ENCODE measurements at places on chromosomes 3 and 15. TPM values are rescaled to one million over a fixed set of nuclear protein-coding genes. Genes with fewer than 3 reads are reported as not detected.

Gene CEP19
- 0.62 TPM for total RNA-seq

- DNase-seq: no peak
These were observed 66.8 kb upstream of the PTX3 start for GRCh38 chr3:157369727-157370421.

DNA sequence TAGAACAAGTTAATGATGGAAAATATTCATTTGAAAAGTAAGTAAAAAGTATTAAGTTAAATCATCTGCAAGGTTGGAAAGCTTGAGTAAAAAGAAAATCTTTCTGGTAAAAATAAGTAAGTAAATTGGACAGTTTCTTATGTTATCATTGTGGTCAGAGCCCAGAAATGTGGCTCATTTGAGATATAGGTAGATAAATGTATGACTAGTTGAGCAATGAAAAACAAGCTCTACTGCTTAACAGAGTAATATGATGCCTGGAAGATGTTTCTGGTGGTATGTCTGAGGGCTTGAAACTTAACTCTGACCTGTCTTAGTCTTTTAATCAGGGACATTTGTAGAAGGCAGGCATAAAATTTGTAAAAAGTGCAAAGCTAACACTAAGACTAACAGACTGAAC, 444.0 kb downstream of the MFSD1 start:
- no peak for DNase-seq

Gene TNFAIP8L3
- total RNA-seq: 20.6 TPM

- DNase-seq: no peak
These were observed 687.0 kb downstream of the NTRK3 start for GRCh38 chr15:87569581-87569980.

- no peak for DNase-seq
These were observed 18.0 kb downstream of the SPCS1 start for GRCh38 chr3:52723935-52724334.

- no peak for DNase-seq
These were observed 118.8 kb upstream of the DAZL start for GRCh38 chr3:16723978-16724377.

Gene LRRK1
- total RNA-seq: 29.5 TPM

Gene RASGRF1
- total RNA-seq: 2.1 TPM

- DNase-seq: no peak
These were observed 131.6 kb downstream of the C3orf70 start for GRCh38 chr3:185021256-185021655.

DNA sequence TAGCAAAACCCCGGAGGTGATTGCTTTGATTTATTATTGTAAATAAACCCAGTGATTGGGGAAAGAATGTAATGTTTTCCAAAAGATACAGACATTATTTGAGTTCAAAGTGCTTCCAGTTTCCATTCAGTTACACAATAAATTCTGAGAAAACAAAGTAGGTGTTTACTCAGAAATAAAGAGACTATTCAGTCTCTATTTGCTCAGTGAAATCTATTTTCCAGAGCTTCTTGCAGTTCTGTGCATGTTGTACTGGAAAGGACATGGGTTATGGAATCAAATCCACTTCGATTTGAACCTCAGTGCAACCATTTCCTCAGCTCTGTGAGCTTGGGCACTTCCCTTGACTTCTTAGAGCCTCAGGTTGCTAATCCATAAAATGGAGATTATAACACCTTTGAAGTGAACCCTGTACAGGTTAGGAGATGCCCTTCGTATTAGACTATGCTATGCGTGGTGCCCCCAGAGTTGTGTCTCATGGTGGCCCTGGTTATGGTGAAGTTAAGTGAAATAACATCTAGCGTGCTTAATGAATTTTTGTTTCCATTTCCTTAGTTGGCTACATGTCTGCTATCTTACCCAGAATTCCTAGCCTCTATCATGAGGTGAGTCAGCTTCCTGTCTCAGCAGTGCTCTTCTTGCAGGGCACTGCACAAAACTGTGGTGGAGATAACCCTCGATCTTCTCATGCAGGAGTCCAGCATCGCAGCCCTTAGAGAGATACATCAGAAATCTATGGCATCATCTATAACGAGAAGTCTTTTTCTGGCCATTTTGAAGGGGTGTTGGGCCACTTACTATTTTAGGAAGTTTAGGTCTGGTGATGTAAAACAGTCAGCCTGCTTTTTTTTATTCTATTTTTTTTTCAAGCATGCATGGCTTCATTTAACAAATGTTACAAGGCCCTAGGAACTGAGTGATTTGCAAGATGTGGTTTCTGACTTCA, 97.7 kb downstream of the RPL39L start:
- no peak for DNase-seq

DNA sequence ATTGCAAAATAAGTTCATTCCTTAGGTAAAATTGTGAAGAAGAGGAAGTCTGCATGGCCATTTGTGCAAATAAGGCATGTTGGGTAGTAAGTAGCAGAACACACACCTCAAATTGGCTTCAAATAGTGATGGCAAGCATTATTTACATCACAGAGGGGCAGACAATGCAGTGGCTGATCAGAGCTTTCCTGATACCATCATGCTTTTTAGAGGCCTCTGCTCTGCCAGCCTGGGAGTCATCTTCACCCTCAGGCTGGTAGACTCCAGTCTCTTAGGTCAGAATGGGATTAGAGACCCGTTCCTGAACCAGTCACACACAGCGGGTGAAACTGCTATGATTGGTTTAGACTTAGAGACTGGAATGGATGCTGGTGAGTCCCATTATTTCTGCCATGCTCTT, 396.0 kb upstream of the MCTP2 start:
- DNase-seq: no peak

DNA sequence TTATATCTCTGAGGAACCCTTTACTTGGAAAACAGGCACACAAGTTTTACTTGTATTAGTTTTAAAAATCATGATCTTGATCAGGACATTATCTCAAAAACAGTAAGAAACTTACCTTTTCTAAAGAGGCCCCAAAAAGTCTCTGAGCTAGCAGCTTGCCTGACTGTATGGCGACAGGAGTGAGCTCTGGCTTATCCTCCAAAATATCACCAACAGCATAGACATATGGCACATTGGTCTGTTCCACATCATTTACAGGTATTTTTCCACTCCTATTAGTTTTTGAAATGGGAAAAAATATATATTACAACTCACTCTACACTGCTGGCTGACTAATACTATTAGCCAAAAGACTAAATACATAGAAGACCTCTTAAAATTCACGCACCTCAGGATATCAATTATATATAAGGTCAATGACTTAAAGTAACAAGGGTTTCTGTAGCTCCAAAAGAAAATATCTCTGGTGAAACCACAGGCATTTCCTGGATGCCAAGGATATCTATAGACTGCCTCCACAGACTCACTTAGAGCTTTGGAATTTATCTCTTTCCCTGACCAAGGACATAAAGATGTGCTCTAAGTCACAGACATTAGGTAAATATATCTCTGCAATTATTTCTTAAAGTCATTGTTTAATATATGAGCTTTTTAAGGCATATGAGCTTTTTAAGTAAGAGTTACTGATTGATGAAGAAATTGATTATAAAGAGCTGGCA, 33.1 kb downstream of the TXNRD3 start:
- no peak for DNase-seq

DNA sequence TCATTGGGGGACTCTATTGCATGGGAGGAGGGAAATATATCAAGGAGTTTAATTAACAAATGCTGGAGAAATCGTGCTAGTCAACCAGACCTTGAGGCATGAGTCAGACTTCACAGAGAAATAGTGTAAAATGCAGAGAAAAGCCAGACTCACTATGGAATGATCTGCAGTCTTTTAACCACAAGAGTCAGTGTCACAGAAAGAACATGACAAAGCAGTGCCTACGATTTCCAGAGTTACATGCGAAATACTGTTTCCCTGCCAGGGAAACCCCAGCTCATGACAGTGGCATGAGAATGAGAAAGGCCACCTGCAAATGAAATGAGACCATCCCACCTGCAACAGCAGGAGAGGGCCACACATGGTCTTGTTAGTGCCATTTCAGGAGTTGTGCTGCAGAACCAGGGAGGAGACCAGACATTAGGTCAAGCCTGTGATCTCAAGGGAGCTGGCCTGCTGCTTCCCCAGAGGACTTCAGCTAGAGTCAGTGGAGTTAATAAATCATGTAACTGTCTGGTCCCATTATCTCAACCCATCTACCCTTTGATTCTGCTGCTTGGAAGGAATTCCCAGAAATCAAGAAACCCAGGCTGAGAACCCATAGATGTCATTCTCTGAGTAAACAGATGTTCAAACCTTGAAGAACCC, 79.0 kb downstream of the ERC2 start:
- no peak for DNase-seq

DNA sequence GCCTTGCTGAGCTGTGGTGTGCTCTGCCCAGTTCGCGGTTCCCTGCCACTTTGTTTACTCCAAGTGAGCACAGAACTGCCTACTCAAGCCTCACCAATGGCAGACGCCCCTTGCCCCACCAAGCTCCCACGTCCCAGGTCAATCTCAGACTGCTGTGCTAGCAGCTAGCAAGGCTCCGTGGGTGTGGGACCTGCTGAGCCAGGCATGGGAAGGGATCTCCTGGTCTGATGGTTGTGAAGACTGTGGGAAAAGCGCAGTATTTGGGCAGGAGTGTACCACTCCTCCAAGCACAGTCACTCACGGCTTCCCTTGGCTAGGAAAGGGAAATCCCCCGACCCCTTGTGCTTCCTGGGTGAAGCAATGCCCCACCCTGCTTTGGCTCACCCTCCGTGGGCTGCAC, 45.0 kb downstream of the SLC12A6 start:
- DNase-seq: no peak

- peak; percentile 49 for DNase-seq
These were observed 283.9 kb downstream of the RORA start for GRCh38 chr15:60945196-60945595.

DNA sequence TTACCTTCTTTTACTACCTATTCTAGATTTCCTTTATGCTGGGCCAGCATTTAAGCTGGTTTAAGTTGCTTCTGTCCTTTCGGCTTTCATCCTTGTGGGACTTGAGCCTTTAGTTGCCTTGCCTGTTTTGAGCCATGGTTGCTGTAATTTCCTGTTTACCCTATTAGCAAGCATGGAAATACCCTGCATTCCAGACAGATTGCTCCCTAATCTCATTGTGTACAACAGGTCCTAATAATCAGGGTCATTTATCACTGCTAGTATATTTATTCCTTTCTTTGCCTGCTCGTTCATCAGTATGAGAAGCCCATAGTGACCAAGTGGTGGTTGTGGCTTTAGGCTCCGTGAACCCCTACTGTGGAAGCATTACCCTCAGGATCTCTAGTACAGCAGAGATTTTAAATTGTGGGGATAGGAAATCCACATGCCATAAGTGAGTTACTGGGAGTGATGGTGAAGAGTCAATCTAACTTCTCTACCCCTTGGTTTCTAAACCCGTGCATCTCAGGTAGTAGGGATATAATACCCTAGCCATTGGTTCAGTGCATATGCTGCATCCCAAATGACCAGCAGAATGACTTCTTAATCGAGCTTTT, 31.9 kb downstream of the NCK1 start:
- no peak for DNase-seq

GRCh38 chr3:23829242-23829934, 23.6 kb downstream of the UBE2E1 start:
- no peak for DNase-seq

- DNase-seq: no peak
These were observed 289 bp downstream of the PCSK6 start for GRCh38 chr15:101489237-101489598.

GRCh38 chr3:40308725-40309417, 636 bp upstream of the EIF1B start:
- no peak for DNase-seq

Gene TGM4
- not detected for total RNA-seq

DNA sequence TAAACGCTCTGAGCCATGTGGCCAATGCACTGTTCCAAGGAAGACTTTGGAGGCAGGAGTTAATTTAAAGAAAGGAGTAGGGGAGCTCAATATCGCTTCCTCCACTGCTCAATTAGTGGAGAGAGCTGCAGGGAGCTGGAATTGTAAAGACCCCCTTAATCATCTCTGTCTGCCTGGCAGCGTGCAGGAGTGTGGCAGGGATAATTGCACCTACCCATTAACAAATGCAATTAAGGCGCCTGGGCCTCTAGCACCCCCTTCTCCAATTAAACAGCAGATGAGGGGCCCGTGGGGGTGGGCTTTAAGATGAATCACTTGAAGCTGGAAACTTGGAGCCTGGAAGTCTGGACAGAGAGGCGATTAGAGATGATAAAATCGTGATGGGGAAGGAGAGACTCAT, 61.7 kb upstream of the GLCE start:
- DNase-seq: no peak

GRCh38 chr3:109213321-109213720, 76.8 kb downstream of the C3orf85 start:
- no peak for DNase-seq

DNA sequence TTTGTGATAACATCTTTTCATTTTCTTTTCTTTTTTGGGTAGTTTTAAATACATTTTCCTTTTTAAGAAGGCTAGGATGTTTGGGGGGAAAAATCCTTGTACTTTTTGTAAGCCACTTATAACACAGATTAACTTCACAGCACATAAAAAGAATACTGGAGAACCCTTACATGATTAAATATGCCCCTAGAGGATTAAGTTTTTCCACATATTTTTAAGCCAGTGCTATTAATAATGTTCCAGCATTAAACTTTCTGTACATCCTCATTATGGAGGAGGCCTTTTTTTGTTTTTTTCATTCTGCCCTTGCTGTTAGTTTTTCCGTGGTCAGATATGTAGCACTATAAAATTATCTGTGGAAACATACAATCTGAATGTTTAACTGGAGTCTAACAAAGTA, 147.9 kb downstream of the ATG7 start:
- no peak for DNase-seq

DNA sequence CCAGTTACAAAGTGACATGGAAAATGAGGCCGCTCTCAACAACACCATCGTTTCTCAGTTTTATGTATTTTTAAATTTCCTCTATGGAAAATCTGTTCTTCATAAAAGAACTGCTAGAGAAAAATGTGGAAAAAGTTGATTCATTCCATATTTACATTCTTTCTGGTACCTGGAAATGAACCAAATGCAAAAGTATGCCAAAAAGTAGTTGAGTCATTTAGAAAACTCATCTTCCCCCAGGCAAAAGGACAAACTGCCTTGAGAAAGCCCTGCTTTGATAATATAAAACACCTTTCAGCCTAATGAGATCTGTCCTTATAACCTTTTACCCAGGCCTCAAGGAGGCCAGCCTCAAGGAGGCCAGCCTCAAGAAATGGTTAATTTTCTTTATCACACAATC, 283.0 kb upstream of the VEPH1 start:
- DNase-seq: no peak

Gene MORC1
- not detected for total RNA-seq

- peak; percentile 59 for DNase-seq
These were observed 12.6 kb upstream of the SPPL2A start for GRCh38 chr15:50778086-50778485.

Gene CIB2
- total RNA-seq: 15.9 TPM

DNA sequence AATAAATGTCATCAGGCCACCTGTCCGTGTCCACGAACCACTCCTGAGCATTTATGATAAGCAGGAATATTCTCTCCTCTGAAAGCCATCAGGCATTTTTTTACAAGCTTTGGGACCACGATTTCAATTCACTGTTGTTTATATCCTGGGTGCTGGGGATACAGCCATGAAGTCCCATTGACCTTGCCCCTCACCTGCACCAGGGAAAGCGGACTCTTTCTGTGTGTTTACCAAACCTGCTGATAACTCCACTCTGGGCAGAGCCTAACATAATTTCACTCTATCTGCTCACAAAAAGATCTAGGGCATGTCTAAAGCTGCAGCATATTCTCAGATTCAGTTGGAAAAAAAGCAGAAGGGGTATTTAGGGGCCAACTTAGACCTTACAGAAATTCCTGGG, 4.8 kb downstream of the DNASE1L3 start:
- DNase-seq: no peak

GRCh38 chr3:33287672-33288282, 10.5 kb downstream of the FBXL2 start:
- no peak for DNase-seq

Gene RHCG
- 1.1 TPM for total RNA-seq
